Activated CD4-positive, alpha-beta T cell treated with anti-CD3 and anti-CD28 coated beads, Interleukin-2, amount 10 ng/mL, durations not matched to agents 7 days and 5 days (primary cell): ENCODE measurements at places on chromosomes 16 and 17. TPM values are rescaled to one million over a fixed set of nuclear protein-coding genes. Genes with fewer than 3 reads are reported as not detected.

GRCh38 chr17:35936063-35936462 lies 5.5 kb upstream of the RDM1 start:
- peaks cover 5% of the 10 kb centered on the region for H3K4me1 ChIP-seq
- no peak for DNase-seq
- H3K4me3 ChIP-seq = no peak overlapping the region
- H3K36me3 ChIP-seq = peaks cover 2% of the 10 kb centered on the region
- H3K27ac ChIP-seq = no peak overlapping the region

- no peak overlapping the region for H3K27ac ChIP-seq
- no peaks in the 10 kb centered on the region for H3K27me3 ChIP-seq
- H3K4me3 ChIP-seq = no peak overlapping the region
Observed at GRCh38 chr16:25747160-25747758, 55.5 kb downstream of the HS3ST4 start.

DNA sequence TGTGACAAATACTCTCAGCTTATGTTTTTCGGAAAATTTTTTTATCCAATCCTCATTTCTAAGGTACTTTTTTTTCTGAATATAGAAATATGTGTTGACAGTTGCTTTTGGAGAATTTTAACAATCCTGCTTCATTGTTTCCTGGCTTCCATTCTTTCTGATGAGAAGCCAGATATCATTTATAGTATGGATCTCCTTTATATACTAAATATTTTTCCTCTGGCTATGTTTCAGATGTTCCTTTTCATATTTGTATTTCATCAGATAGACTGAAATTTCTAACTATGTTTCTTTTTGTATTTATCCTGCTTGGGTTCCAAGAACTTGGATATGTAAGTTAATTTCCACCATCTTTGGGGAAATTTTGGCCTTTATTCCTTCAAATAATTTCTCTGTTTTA lies 138.9 kb upstream of the CDH11 start:
- H3K27ac ChIP-seq = no peak overlapping the region
- H3K4me1 ChIP-seq = no peaks in the 10 kb centered on the region
- no peaks in the 10 kb centered on the region for H3K27me3 ChIP-seq
- no peak for DNase-seq

DNA sequence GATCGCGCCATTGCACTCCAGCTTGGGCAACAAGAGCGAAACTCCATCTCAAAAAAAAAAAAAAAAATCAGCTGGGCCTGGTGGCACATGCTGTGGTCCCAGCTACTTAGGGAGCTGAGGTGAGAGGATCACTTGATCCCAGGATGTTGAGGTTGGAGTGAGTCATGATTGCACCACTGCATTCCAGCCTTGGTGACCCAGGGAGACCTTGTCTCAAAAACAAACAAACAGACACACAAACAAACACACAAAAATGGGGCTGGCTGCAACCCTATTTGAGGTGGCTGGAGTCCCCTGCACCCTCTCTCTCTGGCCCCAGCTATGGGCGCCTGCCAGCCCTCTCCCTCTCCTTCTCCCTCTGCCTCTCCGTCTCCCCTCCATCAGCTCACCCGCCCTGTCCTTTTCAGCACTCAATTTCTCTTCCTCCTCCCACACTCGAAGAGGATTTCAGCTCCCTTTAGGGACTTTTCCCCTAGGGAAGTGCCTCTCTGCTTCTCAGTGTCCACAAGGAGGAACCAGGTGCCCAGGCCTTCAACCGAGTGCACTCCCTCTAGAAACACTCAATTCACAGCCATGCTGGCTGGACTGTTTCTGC lies 17.5 kb upstream of the TFAP4 start:
- H3K4me3 ChIP-seq = no peak overlapping the region
- peaks cover 13% of the 10 kb centered on the region for H3K4me1 ChIP-seq
- DNase-seq = no peak
- no peaks in the 10 kb centered on the region for H3K27me3 ChIP-seq
- H3K27ac ChIP-seq = no peak overlapping the region

The C17orf113 gene
- total RNA-seq = 0.04 TPM

DNA sequence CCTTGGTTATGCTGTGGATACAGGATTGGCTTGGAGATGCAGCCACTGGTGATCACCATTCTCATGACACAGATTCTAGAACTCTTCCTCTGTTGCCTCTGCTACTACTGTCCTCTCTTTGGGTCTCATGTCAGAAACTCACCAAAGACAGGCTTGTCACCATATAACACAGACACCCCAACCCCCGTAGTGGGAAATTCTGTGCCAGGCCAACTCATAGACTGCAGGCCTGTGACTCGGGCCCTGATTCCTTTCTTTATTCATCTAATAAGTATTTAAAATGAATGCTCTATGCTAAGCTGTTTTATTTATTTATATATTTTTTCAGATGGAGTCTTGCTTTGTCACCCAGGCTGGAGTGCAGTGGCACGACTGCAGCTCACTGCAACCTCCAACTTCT lies 9.5 kb downstream of the CYB5D2 start:
- H3K4me3 ChIP-seq = no peak overlapping the region
- no peaks in the 10 kb centered on the region for H3K4me1 ChIP-seq
- H3K27ac ChIP-seq = no peak overlapping the region

GRCh38 chr17:77096570-77097214 lies 44.1 kb upstream of the SEC14L1 start:
- H3K4me3 ChIP-seq = no peak overlapping the region
- peaks cover 41% of the 10 kb centered on the region for H3K4me1 ChIP-seq
- H3K36me3 ChIP-seq = peaks cover 46% of the 10 kb centered on the region
- H3K27ac ChIP-seq = peak overlapping the region; percentile 11

The TUBG1 gene
- total RNA-seq = 61.6 TPM

The KRT40 gene
- total RNA-seq = not detected

- no peak overlapping the region for H3K27ac ChIP-seq
- no peaks in the 10 kb centered on the region for H3K4me1 ChIP-seq
- H3K36me3 ChIP-seq = no peaks in the 10 kb centered on the region
- DNase-seq = peak; percentile 39
Observed at GRCh38 chr17:34499576-34499975, 79.8 kb upstream of the TMEM132E start.

GRCh38 chr16:87953308-87954215 lies 2.3 kb downstream of the BANP start:
- H3K4me1 ChIP-seq = peaks cover 79% of the 10 kb centered on the region
- H3K4me3 ChIP-seq = peak overlapping the region; percentile 20
- H3K27ac ChIP-seq = peak overlapping the region; percentile 60
- no peaks in the 10 kb centered on the region for H3K27me3 ChIP-seq
- no peak for DNase-seq

The CDH16 gene
- total RNA-seq = not detected

The CMTM2 gene
- total RNA-seq = 0.73 TPM

DNA sequence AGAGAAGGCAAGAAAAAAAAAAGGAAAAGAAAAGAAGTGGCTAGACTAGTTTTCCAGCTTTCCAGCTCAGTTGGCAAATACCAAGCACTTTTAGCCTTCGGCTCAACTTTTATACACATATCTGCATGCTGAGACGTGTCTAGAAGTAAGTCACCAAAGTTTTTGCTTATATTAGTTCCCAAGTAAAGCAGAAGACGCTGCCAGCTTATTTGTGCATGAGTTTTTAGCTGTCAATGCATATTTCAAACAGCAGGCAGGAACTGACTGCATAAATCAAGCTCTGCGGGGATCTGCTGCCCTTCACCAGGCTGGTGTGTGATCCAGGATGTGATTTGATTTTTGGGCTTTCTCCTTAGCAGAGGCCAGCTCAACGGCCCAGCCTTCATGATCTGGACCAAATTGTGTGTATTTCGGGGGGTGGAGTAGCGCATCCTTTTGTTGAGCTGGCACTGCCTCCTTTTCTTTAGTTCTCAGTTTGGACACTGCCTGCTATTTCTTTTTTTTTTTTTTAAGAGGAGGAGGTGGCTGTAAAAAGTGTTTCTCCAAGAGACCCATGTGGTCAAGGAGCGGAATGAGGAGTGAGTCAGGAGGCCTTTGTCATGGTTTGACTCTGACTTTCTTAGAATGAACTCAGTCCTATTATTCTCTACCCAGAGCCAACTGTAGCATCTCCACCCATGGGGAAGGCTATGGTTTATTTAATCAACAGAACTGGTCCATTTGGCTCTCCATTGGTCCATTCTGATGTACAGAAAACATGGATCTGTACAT lies 162.6 kb upstream of the XYLT1 start:
- H3K4me1 ChIP-seq = no peaks in the 10 kb centered on the region
- no peak overlapping the region for H3K4me3 ChIP-seq
- peaks cover 4% of the 10 kb centered on the region for H3K27me3 ChIP-seq
- no peak for DNase-seq
- no peaks in the 10 kb centered on the region for H3K36me3 ChIP-seq

The SLC52A1 gene
- 0.82 TPM for total RNA-seq

The METTL23 gene
- total RNA-seq = 33.0 TPM

GRCh38 chr17:48351911-48352332 lies 78.1 kb downstream of the SKAP1 start:
- H3K36me3 ChIP-seq = peaks cover 6% of the 10 kb centered on the region
- peaks cover 12% of the 10 kb centered on the region for H3K4me1 ChIP-seq
- H3K4me3 ChIP-seq = no peak overlapping the region

The GINS2 gene
- 50.0 TPM for total RNA-seq

The EVI2A gene
- total RNA-seq = 58.9 TPM

- no peak overlapping the region for H3K27ac ChIP-seq
- no peak for DNase-seq
- H3K27me3 ChIP-seq = no peaks in the 10 kb centered on the region
- no peaks in the 10 kb centered on the region for H3K4me1 ChIP-seq
- no peak overlapping the region for H3K4me3 ChIP-seq
- H3K36me3 ChIP-seq = no peaks in the 10 kb centered on the region
Observed at GRCh38 chr16:54055864-54056263, 230.7 kb downstream of the IRX3 start.

- no peaks in the 10 kb centered on the region for H3K36me3 ChIP-seq
- no peak overlapping the region for H3K27ac ChIP-seq
- no peak overlapping the region for H3K4me3 ChIP-seq
Observed at GRCh38 chr17:40071313-40072039, 8.7 kb downstream of the THRA start.

The TBC1D3G gene
- total RNA-seq = not detected

GRCh38 chr17:38547444-38547843 lies 58.3 kb downstream of the SRCIN1 start:
- no peaks in the 10 kb centered on the region for H3K27me3 ChIP-seq
- no peak for DNase-seq
- no peak overlapping the region for H3K27ac ChIP-seq
- H3K4me1 ChIP-seq = no peaks in the 10 kb centered on the region
- no peak overlapping the region for H3K4me3 ChIP-seq
- H3K36me3 ChIP-seq = no peaks in the 10 kb centered on the region

The KRTAP4-5 gene
- not detected for total RNA-seq

The MTSS2 gene
- total RNA-seq = 9.2 TPM

The CHST5 gene
- 0.06 TPM for total RNA-seq

GRCh38 chr16:71956486-71956885 lies 43.7 kb downstream of the PKD1L3 start:
- H3K4me3 ChIP-seq = no peak overlapping the region
- H3K27ac ChIP-seq = peak overlapping the region; percentile 52
- peaks cover 36% of the 10 kb centered on the region for H3K4me1 ChIP-seq
- peaks cover 3% of the 10 kb centered on the region for H3K36me3 ChIP-seq
- no peak for DNase-seq
- peaks cover 5% of the 10 kb centered on the region for H3K27me3 ChIP-seq

DNA sequence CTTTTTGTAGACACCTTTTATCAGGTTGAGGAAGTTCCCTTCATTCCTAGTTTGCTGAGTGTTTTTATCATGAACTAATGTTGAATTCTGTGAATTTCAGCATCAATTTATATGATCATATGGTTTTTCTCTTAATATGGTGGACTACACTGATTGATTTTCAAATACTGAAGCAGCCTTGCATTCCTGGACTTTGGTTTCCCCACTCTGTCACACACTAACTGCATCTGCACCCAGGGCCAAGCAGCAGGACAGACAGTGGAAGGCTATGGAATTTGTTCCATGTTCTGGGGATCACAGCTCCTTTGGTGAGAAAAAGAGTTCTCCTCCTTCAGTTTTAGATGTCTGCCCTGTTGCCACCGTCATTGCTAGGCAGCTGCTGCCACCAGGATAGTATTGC lies 7.8 kb downstream of the TERF2 start:
- H3K27me3 ChIP-seq = no peaks in the 10 kb centered on the region
- no peak overlapping the region for H3K4me3 ChIP-seq
- H3K36me3 ChIP-seq = peaks cover 36% of the 10 kb centered on the region

DNA sequence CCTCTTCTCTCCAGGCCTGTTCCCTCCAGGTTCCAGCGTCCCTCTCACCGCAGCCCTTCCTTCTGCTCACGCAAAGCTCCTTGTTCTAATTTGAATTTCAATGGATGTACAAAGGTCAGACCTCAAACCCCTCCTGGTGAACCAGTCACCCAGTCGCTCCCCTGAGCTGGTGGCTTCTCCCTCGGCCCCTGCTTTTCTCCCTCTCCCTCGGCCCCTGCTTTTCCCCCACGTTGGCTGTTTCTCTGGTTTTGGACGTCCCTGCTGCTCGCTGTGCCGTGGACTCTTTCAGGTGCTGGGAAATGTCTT lies 8.6 kb upstream of the MSLN start:
- no peak overlapping the region for H3K27ac ChIP-seq
- H3K27me3 ChIP-seq = peaks cover 7% of the 10 kb centered on the region
- peaks cover 3% of the 10 kb centered on the region for H3K4me1 ChIP-seq
- H3K36me3 ChIP-seq = no peaks in the 10 kb centered on the region

The GGNBP2 gene
- 116 TPM for total RNA-seq

DNA sequence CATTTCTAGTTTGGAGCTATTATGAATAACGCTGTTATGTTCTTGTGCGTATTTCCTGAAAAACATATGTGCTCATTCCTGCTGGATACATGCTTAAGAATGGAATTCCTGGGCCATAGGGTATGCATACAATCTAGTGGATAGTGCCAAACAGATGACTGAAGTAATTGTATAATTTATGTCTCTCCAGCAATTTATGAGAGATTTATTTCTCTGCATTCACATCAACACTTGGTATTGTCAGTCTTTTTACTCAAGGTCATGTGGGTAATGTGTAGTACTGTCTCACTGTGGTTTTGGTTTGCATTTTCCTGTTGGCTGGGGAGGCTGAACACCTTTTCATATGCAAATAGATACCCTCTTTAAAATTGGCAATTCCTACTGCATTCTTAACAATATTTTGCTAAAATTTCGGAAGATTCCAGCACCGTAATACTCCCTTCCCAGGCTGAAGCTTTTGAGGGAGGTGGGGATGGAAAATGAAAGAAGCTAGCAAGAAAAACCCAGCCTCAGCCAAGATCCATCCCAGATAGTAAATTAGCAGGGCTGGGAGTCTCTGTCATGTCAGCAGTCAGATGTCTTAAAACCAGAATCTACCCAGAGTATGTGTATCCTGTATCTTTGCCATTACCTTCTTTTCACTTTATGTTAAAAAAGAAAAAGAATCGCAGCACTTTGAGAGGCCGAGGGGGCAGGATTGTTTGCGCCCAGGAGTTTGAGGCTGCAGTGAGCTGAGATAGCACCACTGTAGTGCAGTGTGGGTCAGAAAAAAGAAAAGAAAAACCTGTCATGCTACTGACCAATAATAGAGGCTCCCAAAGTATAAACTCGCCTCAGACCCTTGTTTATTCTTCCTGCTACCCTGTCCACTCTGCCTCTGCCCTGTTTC lies 204.9 kb downstream of the LGALS9B start:
- H3K27me3 ChIP-seq = no peaks in the 10 kb centered on the region
- H3K27ac ChIP-seq = peak overlapping the region; percentile 77
- H3K36me3 ChIP-seq = peaks cover 15% of the 10 kb centered on the region
- H3K4me1 ChIP-seq = peaks cover 50% of the 10 kb centered on the region
- peak overlapping the region; percentile 4 for H3K4me3 ChIP-seq

The SPATA32 gene
- 0.27 TPM for total RNA-seq

The DNAI2 gene
- total RNA-seq = 1.3 TPM

GRCh38 chr17:32103476-32104113 lies 38.7 kb upstream of the RHOT1 start:
- peaks cover 45% of the 10 kb centered on the region for H3K4me1 ChIP-seq
- peaks cover 2% of the 10 kb centered on the region for H3K27me3 ChIP-seq
- peak overlapping the region; percentile 94 for H3K27ac ChIP-seq
- H3K36me3 ChIP-seq = peaks cover 4% of the 10 kb centered on the region
- no peak for DNase-seq
- no peak overlapping the region for H3K4me3 ChIP-seq
